Large intestine (tissue), 12 donors: ENCODE measurements at places on chromosomes 3 and 15. TPM values are rescaled to one million over a fixed set of nuclear protein-coding genes. Genes with fewer than 3 reads are reported as not detected.

The FSTL1 gene
- polyA plus RNA-seq, result 190 TPM

The IQCH gene
- 0.97 TPM for polyA plus RNA-seq

The AGBL1 gene
- 0.04 TPM for polyA plus RNA-seq

The EXOSC7 gene
- polyA plus RNA-seq, result 38.1 TPM

GRCh38 chr15:89127054-89127702, 38.9 kb downstream of the ABHD2 start:
- H3K4me1 ChIP-seq, result peaks cover 43% of the 10 kb centered on the region
- no peak for DNase-seq
- H3K27me3 ChIP-seq, result no peaks in the 10 kb centered on the region
- peak overlapping the region; percentile 92 for H3K27ac ChIP-seq

GRCh38 chr3:42473083-42473932, 29.1 kb upstream of the VIPR1 start:
- DNase-seq, result no peak
- no peaks in the 10 kb centered on the region for H3K27me3 ChIP-seq
- no peak overlapping the region for H3K4me3 ChIP-seq

DNA sequence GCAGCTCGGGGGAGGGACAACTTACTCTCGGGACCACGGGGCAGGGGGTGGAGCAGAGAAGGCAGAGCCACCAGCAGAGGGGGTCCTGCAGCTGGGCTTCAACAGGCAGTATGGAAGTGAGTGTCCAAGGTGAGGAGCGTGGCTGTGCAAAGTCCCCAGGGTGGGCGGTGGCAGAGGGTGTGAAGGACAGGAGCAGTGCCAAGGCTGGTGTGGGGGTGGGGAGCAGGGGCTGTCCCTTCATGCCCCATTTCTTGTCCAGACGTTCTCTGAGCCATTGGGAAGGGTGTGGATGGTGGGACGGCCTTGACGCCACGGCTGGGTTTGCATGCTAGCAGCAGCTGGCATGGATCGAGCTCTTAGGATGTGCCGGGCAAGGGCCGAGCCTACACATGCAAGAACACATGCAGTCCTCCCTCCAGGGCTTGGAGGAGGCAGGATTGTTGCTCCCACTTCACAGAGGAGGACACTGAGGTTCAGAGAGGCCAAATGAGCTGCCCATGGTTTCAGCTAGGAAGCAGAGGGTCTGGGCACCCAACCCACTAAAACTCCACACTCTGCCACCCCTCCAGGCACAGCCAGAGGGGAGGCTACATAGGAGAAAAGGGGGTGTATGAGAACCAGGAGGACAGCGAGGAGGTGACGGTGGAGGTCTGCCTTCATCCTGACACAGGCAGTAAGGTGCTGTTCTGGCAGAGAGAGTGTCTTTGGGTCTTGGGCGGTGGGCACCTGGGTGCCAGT, 93.6 kb downstream of the TBC1D2B start:
- H3K4me1 ChIP-seq, result no peaks in the 10 kb centered on the region
- H3K36me3 ChIP-seq, result no peaks in the 10 kb centered on the region
- H3K27ac ChIP-seq, result no peak overlapping the region
- DNase-seq, result no peak
- H3K27me3 ChIP-seq, result no peaks in the 10 kb centered on the region
- H3K4me3 ChIP-seq, result no peak overlapping the region

The WWTR1 gene
- 29.2 TPM for polyA plus RNA-seq

- no peaks in the 10 kb centered on the region for H3K27me3 ChIP-seq
- H3K27ac ChIP-seq, result no peak overlapping the region
- DNase-seq, result no peak
- no peaks in the 10 kb centered on the region for H3K4me1 ChIP-seq
- H3K36me3 ChIP-seq, result no peaks in the 10 kb centered on the region
- no peak overlapping the region for H3K4me3 ChIP-seq
Measured at GRCh38 chr3:111412656-111413055, 129.3 kb upstream of the CD96 start.
